ENCODE measurements at places on chromosomes 3 and 15.
A peak's percentile ranks its signal among the peaks of the same experiment; 100 is the strongest.

DNA sequence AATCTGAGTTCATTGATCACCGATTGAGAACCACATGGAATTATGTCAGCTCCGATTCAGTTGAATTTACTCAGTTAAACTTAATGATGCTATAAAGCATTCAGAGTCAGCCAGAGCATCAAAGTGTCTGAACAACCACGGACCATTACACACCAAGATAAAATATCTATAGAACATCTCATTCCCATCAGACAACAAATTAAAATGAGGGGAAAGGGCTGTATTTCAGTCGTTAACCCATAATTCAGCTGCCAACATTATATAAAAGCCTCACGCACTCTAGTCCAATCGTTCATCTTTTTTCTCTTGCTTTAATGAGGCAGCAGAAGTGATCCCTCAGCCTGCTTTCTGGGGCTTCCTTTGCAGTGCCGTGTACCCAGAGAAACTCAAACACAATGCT, 11.9 kb downstream of the CPNE4 start:
- DNase-seq, result no peak

GRCh38 chr3:188624384-188624783, 470.4 kb downstream of the LPP start:
- DNase-seq, result no peak

DNA sequence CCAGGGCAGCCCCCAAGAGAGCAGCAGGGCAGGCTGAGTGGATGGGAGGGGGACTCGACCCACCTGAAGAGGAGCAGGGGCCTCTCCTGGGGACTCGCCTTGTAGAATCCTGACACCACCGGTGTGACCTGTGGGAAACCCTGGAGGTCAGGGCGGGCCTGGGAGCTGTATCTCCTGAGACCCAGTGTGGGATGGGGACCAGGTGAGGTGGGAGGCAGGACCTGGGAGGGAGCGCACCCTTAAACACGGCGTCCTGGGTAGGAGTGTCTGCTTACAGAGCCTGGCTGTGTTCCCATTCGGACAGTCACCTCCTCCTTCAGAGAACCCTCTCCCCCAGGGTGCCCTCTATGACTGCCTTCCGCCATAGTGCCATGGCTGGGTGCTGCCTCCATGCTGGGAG, 27.1 kb downstream of the C15orf39 start:
- no peak for DNase-seq

DNA sequence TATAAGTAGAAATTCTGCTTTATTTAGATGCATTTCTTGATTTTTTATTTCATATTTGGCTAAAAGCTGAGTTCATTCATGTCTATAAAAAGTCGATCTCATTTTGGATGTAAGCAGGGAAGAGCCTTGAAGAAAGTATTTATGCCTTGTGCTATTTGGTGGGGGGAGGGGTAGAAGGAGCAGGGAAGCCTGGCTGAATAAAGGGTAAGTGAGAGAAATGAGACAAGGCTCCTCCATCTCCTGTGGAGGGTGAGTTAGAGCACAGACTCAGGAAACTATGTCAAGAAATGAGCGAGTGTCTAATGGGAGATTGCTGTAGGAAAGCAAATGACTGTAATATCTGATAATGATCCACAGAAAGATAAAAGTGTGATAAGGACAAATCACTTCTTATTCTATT, 121.8 kb upstream of the ATP11B start:
- no peak for DNase-seq

DNA sequence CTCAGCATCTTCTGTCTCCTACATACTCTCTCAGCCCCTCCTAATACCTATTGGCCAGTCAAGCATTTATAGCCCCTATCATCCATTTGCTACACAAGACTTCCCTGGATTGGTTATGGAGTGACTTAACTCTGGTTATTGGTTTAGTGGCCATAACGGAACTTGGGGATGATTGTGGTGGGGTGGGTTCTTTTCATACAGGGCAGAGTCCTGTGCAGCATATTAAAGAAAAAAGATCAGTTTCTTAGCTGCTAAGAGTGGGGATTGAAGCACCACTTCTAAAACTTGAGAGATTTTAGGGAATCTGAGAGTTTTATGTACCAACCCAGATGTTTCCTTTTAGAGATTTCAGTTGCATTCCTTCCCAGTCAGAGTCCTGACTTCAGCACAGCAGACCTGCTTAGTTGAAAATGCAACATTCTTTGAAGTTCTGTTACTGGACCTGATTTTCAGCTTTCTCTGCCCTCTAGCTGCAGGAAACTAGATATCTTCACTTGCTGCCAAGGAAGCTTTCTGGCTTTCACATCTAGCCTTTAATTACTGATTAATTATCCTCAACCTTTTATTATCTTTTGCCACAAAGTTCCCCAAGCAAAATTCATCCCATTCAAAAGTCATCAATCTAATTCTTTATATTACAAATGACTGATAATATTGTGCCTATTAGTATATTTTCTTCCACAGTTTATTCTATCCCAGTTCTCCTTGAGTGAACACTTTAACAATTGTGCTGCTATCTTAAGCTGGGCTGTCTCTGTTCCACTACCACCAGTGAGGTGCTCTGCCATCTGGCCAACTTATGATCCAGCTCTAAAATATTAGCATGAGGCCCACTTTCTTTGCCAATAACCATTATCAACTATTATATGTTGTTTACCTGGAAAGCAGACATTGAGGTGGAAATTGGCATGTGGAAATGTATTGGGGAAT, 906.0 kb upstream of the ALCAM start:
- DNase-seq, result peak; percentile 19

DNA sequence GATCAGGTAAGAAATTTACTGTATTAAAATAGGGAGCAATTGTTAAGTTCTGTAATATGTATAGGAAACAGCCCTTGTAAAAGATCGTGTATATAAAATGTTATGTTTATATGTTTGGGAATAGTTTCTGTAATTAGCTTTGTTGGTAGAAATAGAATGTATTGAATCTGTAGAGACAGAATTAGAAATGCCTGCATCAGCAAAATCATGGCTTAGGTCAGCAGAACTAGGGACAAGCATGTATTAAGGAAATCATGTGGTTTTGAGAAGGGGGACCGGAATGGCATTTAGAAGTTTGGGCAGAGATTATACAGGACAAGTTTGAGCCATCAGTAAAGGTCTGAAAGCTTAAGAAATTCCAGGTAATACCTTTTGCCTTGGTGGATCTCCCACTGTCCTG, 177.9 kb downstream of the ERC2 start:
- no peak for DNase-seq

DNA sequence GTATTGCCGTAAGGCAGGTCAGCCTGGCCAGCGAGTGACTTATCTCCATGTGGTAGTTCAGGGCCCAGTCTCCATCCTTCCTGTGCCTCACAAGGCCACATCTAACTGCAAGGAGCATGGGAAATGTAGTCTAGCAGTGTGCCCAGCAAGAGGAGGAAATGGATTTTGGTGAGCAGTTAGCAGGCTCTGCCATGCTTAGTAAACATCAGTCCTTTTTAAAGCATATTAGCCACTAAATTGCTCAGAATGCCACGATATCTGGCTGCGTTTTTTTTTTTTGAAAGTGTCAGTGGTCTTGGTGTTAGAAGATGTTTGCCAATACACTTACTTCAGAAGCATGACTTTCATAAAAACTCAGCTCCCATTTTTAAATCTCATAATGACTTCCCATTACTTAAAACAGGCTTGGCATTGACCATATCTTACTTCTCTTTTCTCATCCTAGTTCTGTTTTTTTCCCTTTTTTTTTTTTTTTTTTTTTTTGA, 470.2 kb upstream of the TPRG1 start:
- no peak for DNase-seq

DNA sequence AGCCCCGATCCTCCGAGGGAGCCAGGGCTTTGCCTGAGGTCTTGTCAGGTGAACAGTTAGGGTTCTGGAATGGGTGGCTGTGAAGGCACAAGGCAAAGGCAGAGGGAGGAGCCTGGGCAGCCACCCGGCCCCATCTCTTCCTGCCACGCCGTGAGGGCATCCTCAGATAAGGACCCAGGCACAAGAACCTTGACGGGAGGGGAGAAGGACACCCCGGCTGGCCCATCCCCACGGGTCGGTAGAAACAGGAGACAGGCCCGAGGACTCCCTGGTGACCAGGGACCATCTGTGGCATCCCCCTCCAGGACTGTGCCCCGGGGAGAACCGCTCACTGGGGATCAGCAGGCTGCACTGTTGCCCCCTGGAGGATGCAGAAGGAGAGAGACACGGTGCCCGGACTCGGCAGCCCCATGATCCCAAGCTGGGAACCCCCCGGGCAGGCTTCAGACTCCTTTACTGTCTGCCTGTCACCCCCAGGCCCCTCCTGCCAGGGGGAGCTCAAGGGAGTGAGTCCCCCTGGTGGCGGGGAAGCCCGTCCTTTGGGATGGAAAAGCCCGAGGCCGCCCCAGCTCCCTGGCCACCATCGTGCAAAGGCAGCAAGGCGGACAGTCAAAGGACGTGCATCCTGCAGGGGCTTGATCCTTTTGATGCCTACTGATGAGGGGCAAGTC, 12.3 kb upstream of the PCSK6 start:
- peak; percentile 63 for DNase-seq

DNA sequence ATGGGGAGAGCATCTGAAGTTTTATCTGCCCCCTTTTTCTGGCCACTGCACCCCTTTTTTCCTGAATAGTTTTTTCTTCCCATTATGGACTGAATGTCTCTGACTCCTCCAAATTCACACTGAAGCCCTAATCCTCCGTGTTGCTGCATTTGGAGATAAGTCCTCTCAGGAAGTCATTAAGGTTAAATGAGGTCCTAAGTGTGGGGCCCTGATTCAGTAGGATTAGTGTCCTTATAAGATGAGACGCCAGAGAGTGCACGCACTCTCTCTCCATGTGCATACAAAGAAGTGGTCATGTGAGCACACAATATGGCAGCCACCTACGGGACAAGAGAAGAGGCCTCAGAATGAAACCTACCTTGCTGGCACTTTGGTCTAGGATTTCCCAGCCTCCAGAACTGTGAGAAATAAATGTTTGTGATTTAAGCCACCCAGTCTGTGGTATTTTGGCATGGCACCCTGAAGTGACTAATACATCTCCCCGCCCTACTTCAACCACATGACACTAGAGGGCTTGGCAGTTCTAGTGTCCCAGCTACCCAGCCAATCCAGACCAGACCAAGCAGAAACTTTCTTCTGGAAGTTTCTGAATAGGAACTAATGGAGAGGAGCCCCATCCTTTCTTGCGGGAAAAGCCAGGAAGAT, 191.3 kb downstream of the PDE8A start:
- no peak for DNase-seq

DNA sequence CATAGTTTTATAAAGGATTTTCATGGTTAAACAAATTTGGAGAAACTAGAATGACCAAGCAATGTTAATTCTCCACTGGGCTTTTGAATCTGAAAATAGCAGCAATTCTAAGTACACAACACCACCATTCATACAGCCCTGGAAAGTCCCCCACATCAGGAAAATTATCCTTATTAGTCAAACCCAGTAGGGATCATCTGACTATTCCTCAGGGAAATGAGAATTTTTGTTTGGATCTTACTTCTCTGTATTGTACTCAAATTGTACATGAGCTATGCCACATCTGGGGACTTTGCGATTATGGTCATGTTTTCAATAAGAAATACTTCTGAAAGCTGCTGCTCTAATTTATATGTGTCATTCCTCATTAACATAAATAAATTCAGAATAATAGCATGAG, 46.0 kb downstream of the RARB start:
- no peak for DNase-seq

DNA sequence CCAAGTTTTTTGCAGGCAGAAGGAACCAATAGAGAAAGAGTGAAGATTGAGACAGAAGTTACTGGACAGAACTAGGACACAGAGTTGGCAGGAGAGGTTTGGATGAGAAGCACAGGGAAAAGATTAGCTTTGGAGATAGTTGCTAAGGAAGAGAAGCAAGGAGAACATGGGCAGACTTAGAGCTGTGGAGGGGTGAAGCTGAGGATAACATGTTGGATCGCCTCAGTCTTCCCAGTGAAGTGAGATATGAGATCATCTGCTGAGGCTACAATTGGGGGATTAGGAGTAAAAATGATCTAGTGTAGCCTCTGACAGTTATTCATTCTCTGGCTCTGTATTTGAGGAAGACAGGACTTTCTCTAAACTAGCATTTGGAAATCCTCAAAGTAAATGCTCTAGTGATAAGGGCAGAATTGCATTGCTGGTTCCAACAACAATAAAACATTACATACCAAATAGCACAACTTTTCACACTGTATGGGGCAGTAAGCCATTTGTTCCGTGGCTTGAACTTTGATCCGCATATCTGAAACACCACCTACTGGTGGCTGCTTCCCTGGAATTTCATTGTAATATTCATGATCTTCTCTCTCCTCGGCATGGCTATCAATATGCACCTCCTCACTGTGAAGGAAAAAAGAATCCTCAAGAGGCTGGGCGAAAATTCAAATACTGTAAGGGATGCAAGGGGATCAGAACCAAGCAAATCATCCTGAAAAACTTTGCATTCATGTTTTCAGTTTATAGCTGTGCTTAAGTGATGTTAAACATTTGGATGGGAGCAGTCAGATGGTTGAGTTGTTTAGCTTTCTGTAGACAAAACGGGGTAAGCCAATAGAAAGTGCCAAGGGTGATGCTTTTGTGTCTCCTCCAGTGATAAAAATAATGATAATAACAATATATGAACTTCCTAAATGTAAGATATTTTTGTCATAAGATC, 22.2 kb upstream of the EID1 start:
- peak; percentile 16 for DNase-seq

GRCh38 chr3:24683090-24683489, 188.4 kb upstream of the THRB start:
- DNase-seq, result no peak

DNA sequence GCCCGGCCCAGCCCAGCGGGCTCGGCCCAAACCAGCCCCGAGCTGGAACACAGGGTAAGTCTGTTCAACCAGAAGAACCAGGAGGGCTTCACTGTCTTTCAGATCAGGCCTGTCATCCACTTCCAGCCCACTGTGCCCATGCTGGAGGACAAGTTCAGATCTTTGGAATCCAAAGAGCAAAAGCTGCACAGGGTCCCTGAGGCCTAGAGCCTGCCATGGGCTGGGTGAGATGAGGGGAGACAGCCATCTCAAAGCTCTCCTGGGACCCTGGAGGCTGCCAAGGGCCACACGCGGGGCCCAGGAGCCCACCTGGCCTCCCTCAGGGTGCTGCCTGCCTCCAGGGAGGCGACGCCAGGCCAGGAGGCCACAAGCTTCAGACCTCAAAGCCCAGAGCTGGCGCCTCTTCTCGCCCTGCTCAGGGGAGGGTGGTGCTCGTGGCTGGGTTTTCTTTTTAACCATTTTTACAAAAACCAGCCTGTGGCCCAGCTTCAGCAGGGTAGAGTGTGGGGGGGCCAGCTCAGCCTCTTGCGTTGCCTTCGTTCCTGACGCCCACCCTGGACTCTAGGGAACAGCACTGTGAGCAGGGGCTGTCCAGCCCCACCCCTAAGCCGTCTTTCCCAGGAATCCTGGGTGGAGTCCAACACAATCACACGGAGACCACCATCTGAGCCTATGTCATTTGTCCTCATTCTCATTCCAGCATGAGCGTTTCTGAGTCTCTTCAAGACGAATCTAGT, 107.0 kb downstream of the ETFA start:
- no peak for DNase-seq

DNA sequence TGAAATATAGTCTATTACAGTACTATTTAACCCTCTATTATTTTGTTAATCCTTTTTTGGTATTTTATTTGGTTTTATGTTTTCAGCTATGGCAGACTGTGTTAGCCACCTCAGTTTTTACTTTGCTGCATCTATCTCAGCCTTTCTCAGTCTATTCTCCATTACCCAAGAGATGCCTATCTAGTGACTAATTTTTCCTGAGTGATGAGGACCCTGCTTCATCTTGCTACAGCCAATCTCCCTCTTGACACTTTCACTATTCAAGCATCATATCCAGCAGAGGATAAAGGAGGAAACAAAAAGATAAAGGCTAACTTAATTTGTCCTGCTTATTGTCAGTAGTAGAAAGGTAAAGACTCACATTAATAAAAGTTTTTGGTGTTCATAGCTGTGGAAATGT, 141.8 kb upstream of the NECTIN3 start:
- no peak for DNase-seq

GRCh38 chr3:137582484-137582883, 181.6 kb upstream of the SOX14 start:
- no peak for DNase-seq
